A172 (cell line): ENCODE measurements at places on chromosomes 16 and 17. TPM values are rescaled to one million over a fixed set of nuclear protein-coding genes. Genes with fewer than 3 reads are reported as not detected.

Gene TTLL6
- 0.02 TPM in 1 of 2 replicates, not detected in the other for total RNA-seq

Gene SLC25A39
- 190 and 199 TPM in 2 replicates for total RNA-seq

Gene UMOD
- total RNA-seq = not detected in 2 replicates

Gene JUP
- 64.6 and 78.6 TPM in 2 replicates for total RNA-seq

Gene KRT20
- not detected in 2 replicates for total RNA-seq

Gene ADAP2
- total RNA-seq = 2.0 and 3.2 TPM in 2 replicates

Gene NGFR
- total RNA-seq = 1.8 and 2.3 TPM in 2 replicates

Gene GAS2L2
- not detected in 2 replicates for total RNA-seq

DNA sequence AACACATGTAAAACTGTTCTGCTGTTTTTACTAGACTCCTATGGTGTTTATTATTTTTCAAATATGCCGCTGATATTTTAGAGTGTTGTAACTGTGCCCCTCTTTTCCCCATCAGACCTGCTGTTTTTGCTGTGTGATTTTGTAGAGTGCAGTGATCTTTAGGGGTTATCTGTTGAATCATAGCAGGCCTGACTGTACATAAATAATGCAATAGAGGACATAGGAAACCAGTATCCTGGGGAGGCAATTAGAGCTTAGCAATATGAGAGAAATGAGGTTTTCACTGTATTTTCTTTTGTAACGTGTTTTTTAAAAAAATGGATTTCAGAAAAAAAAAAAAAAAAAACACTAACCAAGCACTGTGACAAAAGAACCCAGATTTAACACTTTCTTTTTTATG, 662.2 kb downstream of the TOX3 start:
- no peak for DNase-seq

DNA sequence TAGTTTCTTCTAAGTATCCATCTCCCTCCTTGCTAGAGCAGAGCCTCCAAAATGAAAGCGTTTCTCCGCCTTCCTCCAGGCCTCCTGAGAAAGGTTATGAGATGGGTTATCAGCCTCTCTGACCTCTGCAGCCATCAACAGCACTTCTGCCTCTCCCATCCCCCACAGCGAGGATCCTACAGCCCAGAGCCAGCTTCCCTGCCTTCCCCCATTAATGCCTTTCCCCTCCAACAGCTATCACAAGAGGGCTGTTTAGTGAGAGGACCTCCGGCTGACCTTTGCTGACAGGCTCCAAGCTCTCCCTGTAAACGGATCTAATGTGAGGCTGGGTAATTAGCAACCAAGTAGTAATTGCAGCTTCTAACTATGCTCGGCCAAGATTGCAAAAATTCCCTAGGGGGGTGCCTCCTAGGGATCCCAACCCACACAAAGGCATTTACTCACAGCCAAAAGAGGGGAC, 55.8 kb downstream of the ZFHX3 start:
- no peak for DNase-seq

DNA sequence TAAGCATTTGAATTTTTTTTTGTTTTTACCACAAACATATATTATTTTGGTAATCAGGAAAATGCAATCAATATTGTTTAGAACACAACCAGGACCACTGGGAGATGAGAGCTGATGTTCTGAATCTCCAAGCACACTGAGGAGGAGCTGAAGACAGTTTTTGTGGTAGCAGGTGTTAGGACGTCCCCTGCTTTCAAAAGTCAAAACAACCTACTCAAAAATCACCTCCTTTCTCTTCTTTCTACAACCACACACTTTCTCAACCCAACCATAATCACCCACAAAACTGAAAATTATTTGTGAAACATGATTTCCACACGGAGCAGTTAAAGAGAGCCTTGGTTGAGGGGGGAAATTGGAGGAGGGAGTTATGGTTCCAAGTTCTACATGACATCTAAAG, 26.7 kb upstream of the CFAP20 start:
- DNase-seq = no peak

DNA sequence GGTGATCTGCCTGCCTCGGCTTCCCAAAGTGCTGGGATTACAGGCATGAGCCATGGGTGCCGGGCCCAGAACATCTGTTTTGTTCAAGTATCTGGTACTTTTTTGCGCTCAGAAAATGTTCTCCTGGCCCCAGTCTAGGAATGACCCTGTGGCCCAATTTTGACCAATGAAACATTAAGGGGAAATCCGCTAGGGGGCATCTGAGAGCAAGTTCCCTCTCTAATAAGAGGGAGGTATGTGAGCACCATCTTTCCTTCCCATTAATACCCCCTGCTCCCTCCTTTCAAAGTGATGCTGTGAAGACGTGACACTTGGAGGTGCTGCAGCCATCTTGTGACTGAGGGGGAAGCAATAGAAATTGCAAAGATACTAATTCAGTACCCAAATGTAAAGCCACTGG, 16.5 kb upstream of the CLEC3A start:
- no peak for DNase-seq

- DNase-seq = no peak
Observed at GRCh38 chr16:15976225-15976812, 26.9 kb downstream of the ABCC1 start.

DNA sequence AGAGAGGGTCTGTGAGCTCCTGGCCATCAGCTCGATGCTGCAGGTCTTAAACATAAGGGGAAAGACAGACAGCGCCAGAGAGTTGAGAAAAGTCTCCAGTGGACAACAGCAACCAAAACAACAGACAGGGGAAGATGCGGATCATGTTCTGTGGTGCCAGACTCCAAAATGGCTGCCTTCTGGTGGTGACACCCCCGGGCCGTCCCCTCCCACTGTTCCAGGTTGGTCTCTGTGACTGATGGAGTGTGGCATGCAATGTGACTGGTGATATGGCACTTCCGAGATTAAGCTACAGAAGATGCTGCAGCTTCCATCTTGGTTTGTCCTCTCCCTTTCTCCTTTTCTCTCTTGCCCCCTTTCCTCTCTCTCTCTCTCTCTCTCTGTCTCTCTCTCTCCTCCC, 40.4 kb upstream of the RBFOX3 start:
- DNase-seq = no peak

DNA sequence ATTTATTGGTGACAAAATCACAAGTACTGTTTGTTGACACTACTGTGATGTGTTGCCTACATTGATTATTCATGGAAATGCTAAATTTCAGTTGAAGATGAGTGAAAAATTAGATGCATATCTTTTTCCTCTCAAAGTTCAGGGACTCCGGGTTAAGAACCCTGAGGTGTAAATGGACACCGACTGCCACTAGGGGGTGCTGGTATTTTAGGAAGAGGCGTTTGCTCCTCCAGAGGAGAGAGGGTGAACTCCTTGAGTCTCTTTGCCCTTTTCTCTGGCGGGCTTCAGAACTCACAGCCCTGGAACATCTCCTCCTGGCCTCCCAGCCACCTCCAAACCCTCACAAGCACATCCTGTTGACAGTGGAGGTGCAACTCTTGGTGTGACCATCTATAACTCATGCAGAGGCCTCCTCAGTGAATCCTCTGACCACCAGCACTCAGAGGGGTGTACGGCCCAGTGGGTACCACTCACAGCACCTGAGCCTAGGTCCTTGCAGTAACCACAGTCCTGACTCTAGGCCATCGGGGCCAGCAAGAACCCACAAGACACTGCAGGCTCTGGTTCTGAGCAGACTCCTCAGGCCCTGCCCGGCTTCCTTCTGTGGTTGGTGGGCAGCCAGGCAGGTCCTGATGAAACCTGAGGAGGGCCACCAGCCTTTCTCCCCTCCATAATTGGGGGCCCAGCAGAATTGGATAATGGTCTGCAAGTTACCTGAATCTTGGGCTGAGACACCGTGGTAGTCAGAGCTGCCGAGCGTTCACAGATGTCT, 26.2 kb upstream of the PIK3R5 start:
- peak; percentile 29 for DNase-seq

GRCh38 chr17:55889271-55889670, 138.4 kb downstream of the PCTP start:
- no peak for DNase-seq

GRCh38 chr17:44867841-44868240, 20.2 kb downstream of the HIGD1B start:
- DNase-seq = no peak

GRCh38 chr17:80361495-80362220, 53.3 kb upstream of the ENDOV start:
- DNase-seq = no peak

GRCh38 chr17:71937914-71938313, 182.9 kb upstream of the SOX9 start:
- DNase-seq = no peak

DNA sequence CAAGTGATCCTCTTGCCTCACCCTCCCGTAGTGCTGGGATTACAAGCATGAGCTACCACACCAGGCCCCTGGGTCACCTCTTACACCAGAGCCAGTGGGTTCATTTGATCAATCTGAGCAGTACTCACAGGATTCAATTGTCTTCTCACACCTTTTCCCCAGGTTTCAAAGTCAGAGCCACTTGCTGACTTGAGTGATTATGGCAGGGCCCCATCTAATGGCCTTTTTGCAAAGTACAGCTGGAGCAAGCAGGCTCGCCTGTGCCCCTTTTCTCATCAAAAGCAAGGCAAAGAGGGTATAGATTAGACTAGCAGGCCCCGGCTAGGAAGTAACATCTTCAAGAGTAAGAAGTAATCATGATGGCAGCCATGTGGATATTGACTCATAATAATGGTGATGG, 114.8 kb upstream of the NOL11 start:
- peak; percentile 29 for DNase-seq

DNA sequence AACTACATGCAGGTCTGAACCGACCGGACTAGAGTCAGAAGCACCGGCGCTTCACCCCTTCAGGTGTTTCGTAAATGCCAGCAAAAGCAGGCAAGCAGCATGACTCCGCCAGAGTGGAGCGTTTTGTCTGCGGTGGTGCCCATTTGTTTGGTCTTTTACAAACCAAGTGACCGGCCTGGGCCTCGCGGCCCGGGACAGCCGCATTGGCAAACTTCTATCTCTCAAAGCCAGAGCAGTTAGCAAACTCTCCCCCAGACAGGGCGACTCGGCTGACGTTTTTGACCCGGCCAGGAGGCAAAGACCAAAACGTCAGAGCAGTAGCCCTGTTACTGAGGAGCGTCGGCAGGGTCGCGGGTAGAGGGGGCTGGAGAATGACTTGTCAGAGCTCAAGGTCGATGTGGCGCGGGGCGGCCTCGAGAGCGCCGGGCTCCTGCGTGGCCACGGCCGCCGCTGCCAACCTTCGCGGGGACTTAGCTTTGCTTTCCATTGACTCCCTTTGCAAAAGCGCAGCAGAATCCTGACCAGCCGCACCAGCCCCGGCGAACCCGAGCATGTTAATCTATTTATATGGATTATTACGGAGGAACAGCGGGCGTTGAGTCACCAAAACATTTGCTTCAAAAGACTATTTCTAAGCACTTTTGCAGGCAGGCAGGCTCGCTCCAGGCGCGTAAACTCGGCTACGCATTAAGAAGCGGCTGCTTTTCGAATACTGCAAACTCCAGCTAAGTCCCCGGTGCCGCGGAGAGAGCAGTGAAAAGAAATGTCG, 763 bp upstream of the SOX9 start:
- DNase-seq = peak; percentile 55

DNA sequence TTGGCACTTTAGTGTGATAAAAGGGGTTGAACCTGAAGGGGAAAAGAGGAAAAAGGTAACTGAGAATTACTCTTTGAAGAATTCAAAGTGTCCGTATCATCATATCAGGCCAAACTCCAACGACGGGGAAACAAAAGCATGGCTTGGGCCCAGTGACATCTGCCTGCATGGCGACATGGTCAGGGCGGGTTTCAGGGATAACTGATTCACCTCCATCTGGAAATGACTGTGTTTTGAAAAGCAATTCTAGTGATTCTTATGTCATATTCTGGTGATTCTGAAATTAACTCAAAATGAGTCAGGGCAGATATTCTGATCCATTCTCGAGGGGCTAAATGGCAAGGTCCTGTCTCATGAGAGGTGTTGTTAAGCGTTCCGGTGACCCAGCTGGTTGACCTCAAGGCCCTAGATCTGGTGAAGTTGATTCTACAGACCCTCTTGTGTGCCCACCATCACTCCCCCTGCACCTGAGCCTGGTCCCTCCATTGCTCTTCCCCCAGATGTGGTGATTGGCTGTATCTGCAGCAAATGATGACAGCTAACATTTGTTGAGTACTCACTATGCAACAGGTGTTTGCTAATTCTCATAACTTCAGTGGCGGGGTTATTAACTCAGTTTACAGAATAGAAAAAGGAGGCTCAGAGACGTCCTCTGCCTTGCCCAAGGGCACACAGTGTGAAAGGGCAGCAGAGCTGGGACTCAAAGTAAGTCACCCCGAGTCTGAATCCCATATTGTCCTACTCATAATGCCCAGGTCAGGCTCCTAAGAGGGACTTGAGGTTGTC, 251.8 kb downstream of the MAF start:
- DNase-seq = no peak

DNA sequence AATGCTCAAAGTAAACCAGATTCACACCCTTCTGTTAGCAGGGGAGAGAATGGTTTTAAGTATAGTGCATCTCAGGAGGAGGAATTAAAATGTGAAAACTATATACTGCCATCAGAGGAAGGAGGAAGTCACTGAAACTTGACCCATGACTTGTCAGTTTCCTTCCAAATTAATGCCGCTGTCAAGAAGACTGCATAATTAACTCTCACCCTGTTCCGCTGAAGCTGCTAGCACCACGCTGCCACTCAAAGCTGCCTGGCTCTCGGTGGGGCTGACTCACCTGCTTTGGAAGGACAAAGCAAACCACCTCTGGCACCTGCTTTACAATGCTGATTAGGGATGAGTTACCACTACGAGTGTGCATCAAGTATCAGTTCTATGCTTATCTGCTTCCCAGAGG, 37.8 kb upstream of the ULK2 start:
- no peak for DNase-seq

DNA sequence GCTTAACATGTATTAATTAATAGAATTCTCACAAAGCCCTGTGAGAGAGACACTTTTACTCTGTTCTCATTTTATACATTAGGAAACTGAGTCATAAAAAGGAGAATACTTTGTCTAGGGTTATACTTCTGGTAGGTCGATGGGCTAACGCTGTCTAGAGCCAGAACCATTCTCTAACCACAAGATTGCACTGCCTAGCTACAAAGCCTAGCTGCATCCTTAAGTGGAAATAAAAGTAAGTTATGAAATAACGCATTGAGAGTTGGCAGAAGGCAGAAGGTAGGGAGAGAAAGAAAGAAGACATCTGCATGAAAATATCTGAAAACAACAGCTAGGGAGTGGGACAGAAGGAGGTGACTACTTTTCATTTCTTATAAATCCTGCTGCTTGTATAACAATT, 33.2 kb downstream of the IRX6 start:
- DNase-seq = no peak

DNA sequence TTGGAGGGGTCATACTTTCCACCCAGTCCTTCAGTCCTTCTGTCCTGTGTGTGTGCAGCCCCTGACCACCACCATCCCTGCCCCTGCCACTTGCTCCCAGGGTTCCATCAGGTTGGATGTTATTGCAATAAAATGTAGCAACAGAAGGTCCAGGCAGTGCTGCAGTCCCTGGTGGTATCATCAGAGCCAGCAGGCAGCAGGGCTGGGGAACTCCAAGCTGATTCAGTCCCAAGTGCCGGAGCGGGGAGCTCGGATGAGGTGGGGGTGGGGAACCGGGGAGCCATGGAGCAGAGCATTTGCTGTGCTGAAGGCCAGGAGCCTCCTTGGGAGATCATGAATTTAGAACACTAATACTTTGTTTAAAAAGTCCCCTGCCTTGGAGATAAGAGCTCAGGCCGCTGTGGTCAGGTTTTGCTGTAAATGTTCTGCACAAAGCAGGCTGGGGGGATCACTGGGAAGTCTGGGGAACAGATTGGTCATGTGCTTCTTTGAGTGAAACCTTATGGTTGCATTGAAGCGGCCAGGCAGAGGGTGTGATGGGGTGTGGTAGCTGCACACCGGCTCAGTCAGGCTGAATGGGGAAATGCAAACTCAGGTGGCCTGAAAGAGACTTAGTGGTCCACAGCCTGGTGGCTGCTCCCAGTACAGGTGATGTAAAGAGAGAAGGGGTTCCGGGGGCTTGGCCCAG, 225.9 kb downstream of the SEC14L1 start:
- DNase-seq = no peak

GRCh38 chr17:31902693-31903092, 1.2 kb upstream of the UTP6 start:
- DNase-seq = no peak
